ENCODE measurements at places on chromosomes 4 and X.

GRCh38 chrX:2631743-2632532 is 59.2 kb upstream of the CD99 start:
- no peak for DNase-seq

- DNase-seq, result no peak
These were observed 72.6 kb downstream of the GPR82 start for GRCh38 chrX:41796577-41796976.

DNA sequence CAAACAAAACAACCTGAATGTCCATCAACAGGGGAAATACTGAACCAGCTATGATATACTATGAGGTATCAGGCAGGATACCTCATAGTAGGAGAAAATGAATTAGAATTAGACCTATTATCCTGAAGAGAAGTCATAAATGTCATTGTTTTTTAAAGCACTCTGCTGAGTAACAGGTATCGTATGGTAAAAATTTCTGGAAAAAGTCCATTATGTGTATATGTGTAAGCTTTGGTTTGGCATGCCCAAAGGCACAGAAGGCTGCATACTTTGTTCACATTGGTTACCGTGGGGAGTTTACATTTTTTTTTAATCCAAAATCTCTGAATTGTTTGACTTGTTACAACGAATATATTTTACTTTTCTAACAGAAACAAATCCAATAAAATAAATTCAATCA is 70.5 kb downstream of the RPS3A start:
- no peak for DNase-seq

- DNase-seq, result peak; percentile 42
These were observed 46.3 kb downstream of the ARHGAP6 start for GRCh38 chrX:11619441-11619840.

DNA sequence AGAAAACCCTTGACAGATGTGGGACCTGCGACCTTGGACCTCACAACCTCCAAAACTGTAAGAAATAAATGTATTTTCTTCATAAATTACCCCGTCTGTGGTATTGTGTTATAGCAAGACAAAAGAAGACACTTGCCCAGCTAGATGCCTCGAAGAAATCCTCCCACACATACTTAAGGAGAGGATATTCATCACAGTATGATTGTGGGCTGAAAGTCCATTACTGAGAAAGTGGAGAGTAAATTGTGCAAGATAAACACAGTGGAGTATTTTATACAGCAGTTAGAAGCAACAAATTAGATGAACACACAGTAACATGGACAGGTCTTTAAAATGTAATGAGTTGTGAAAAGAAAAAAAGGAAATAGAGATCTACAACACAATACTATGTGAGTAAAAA is 25.8 kb upstream of the PLA2G12A start:
- DNase-seq, result no peak

DNA sequence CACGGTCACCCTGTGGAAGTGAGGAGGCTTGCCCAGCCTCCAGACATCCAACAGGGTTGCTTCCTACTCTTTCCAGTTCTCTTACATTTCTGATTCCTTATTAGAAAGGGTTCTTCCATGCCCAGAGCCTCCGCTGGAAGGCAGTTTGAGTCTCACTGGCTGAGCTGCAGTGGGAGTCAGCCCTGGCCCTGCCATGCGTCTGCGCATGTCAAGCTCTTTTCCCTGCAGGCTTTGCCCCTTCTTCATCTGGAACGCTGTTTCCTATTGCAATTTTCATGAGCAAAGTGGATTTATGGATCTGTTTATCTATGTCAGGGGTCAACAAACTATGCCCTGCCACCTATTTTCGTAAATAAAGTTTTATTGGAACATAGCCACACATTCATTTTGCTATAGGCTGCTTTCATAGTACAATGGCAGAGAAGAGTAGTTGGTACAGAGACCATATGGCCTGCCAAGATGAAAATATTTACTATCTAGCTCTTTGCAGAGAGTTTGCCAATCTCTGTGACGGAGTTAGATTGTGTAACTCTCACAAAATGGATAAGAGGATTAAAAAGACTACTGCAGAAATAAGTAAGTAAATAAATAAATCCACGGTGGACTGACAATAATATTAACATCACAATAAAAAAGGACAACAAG is 3.9 kb upstream of the CHRNA9 start:
- no peak for DNase-seq

DNA sequence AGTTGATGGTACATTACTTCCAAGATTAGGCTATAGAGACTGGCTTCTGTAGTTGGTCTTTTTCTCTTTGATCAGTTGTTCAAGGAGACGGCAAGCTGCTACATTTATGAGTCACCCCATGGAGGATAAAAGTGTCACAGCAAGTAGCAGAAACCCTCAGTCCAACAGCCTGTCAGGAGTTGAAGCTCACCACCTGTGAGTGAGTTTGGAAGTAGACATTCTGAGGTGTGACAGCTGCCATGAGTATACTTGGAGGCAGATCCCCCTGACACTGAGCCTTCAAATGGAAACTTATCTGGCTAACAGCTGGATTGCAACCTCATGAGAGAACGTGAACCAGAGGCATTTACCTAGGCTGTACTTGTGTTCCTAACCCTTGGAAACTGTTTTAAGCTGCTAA is 68.0 kb downstream of the CCNG2 start:
- DNase-seq, result no peak

DNA sequence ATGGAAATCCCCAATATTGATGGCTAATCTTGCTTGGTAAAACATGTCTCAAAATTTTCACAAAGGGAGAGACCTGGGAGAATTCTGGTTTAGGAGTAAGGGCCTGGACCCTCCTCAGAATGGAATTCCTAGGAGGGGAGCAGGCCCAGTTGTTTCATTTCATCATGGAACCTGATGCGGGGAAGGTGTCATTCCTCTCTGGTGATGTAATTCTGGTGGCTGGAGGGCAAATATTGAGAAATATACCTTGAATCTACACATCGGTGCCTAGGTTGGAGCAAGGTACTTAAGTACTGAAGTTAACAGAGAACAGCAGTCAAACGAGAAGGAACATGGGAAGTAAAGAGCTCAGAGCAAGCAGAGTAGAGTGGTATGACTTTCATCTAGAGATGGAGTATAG is 23.2 kb upstream of the CCSER1 start:
- no peak for DNase-seq

- DNase-seq, result no peak
These were observed 189.1 kb upstream of the RBPJ start for GRCh38 chr4:26131711-26132110.

DNA sequence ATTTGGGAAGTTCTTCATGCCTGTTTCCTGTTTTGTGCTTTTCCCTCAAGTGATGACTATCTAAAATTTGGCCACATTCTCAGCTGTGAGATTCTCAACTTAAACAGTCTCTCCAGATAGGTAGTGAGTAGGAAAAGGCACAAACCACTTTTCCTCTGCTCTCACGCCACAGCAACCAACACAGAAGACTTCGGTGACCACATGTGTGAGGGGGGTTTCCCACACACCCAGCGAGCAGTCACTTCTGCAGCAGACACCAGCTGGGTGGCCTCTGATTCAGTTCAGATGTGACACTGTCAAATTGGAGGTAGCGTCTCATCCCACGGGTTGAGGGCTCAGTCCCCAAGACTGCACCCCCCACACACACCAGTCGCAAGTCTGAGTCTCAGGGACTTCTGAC is 25.1 kb upstream of the CLDN34 start:
- DNase-seq, result no peak

DNA sequence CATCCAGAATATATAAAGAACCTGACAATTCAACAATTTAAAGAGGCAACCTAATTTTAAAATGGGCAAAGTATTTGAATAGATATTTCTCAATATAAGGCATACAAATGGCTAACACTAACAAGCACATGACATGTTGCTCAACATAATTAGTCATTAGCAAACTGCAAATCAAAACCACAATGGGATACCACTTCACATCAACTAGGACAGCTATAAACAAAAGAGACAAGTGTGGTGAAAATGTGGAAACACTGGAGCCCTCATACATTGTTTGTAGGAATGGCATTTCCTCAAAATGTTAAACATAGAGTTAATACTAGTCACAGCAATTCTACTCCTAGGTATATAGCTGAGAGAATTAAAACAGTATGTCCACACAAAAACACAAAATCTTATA is 96.7 kb downstream of the CORIN start:
- DNase-seq, result peak; percentile 80

DNA sequence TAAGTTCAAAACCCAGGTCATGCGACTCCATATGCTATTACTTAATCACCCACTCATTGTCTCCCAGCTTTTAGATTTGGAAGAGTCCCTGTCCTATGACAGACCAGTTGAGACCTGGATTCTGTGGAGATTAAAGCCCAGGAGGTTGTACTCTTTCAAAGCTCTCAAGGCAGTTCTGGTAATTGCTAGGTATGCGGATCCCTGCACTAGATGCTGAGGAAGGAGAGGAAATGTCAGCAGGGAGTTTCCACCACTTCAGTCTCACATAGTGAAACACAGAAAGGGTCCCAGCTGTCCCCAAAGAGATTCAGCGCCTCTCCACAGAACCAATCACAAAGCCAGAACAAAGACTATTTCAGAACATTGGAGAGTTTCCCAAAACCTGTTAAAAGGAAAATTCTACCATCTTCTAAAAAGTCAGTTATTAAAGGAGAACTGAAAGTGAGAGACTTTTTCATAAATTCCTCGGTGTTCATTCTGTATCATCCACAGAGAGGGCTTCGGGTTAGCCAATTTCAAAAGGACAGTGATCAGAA is 53.4 kb downstream of the IRF2 start:
- no peak for DNase-seq
